COR-L47 (cell line): ENCODE measurements at places on chromosomes 4 and X.

GRCh38 chrX:74578137-74578536, 36.3 kb downstream of the RLIM start:
- DNase-seq: no peak

DNA sequence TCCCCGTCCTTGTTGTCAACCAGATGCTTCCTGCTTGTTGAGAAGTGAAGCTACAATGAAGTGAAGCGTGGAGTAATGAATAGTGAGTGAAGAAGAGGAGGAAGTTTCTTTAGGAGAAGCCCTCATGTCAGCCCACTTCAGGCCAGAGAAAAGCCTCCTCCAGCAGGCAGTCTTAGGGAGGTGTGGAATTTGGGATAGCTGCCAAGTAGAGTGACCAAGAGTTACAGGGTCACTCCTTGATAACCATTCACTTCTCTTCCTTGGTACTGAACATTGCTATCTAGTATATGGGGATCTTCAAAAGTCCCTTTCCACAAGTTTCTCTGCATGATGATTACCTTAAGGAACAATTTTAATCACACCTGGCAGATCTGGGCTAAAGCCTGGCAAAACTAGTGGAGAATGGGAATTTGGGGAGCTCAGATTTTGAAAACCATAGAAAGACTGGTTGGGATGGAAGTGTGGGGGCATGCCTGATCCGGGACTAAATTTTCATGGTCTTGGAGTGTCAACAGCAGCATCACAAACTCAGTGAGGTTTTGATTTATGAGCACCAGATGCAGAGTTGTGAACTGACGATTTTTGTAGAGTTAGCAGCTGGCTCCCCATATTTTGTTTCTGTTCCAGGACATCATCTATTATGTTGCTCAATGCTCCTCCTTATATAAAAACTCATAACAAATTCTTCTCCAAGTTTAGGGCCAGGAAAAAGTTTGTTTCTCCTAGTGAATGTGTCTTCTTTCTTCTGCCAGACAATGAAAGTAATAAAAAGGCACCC, 53.1 kb downstream of the IGSF1 start:
- DNase-seq: no peak

- no peak for DNase-seq
Measured at GRCh38 chr4:161577579-161578301, 586.1 kb downstream of the FSTL5 start.

DNA sequence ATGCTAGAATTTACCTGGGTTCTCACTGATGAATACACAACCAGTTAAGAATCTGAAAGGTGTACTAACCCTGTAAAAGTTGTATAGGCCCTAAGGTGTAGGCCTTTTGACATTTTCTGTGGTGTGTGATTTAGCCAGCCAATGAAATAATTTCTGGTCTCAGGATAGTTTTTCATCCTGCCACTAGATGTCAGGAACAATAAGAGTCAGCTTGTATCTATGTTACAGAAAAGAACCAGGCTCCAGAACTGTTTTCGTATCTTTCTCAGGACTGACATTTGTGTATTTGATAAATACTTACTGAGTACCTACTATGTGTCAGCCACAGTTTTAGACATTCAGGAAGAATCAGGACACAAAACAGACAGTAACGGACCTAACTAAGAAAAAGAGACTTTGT, 673.6 kb upstream of the TENM3 start:
- peak; percentile 32 for DNase-seq

DNA sequence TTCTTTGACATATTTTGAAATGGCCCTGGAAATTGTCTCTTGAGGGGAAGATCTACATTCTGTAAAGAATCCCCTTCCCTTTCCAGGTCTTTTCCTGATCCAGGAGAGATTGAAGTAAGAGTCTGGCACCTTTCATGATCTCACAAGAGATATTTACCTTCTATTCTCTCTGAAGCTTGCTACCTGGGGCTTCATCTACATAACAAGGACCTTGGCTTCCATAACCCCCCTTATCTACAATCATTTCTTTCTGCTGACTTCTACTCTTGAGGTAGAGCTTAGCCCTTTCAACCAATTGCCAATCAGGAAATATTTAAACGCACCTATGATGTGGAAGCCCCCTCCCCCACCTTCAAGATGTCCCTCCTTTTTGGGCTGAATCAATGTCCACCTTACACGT, 383.7 kb upstream of the MAGEB18 start:
- no peak for DNase-seq

DNA sequence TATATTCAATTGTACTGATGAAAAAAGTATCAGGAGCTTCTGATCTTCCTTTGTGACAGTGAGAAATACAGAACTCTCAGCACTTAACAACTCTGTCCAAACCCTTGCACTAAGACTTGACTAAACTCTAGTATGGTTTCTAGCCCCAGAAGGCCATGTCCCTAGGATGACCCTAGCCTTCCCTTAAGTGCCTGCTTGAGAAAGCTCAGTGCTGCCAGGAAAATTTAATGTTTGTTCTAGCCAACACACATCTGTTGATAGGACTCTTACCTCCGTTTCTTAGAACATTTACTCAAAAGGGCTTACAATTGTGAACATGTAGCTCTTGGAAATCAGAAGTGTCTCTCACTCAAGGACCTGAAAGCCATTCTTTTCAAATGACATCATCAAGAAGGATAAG, 1055.2 kb upstream of the FTHL17 start:
- DNase-seq: no peak

GRCh38 chr4:6917461-6918271, 8.0 kb downstream of the TBC1D14 start:
- peak; percentile 98 for DNase-seq

- no peak for DNase-seq
Measured at GRCh38 chr4:148434075-148434773, 8.0 kb downstream of the NR3C2 start.

DNA sequence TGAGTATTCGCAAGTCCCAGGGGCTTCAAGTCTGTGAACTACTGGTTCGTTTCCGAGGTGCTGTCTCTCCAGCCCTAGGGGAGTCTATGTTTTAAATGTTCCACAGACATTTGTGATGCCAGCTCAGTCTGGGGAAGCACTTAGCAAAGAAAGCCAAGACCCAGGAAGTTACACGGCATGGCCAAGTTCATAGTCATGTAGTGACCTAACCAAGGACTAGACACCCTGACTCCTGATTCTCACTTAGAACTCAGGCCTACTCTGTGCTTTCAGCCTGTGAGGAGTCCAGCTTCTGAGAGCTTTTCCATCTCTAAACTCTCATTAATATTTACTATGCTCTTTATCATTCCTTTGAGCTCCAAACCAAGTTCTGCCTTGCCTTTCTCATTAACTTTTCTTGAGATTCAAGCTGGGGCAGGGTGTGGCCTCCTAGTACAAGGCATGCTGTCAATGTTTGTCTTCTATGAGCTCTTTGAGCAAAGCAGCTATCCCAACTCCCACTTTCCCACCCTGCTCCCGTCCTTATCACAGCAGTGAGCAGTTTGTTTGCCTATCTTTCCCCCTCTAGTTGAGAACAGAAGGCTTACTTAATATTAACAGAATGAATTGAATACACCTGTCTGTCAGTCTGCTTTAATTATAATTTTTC, 105.4 kb upstream of the FAM9C start:
- DNase-seq: no peak

DNA sequence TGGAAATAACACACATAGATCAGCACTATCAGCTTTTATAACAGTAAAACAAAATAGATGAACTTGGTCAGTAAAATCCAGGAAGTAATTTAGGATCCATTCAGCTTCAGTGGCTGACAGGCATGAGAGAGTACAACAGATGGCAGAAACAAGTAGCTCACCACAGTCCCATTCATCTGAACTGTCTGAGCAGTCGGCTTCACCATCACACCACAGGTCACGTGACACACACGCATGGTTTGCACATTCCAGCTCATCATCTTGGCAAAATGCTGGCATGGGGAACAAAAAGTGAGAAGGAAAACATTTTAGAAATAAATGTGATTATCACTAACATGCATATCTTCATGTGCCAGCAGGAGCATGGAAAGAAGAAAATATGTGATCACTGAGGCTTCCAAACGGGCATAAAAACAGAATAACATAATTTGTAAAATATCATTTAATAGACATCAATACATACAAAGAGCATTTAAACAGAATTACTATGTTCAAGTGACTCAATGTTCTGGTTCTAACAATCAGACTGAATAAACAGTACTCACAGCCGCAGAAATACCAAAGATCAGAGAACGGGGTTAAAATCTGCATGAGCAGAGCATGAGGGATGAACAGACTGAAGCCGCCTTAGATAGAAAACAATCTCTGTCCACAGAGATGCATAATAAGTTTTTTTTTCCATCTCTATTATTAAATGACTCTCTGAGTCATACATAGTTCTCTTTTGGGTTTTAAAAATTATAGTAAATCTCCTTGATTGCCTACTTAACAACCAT, 158.1 kb downstream of the ATP10D start:
- DNase-seq: no peak

DNA sequence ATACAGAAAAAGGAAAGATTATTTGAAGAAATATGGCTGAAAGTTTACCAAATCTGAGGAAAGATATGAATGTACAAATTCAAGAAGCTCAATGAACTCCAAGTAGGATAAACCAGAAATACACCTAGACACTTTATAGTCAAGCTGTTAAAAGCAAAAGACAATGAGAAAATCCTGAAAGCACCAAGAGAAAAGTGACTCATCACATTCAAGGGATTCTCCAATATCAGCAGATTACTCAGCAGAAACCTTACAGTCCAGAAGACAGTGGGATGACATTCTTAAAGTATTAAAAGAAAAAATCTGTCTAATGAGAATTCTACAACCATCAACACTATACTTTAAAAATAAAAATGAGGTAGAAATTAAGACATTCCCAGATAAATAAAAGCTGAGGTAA, 223.8 kb upstream of the ZCCHC13 start:
- DNase-seq: no peak

DNA sequence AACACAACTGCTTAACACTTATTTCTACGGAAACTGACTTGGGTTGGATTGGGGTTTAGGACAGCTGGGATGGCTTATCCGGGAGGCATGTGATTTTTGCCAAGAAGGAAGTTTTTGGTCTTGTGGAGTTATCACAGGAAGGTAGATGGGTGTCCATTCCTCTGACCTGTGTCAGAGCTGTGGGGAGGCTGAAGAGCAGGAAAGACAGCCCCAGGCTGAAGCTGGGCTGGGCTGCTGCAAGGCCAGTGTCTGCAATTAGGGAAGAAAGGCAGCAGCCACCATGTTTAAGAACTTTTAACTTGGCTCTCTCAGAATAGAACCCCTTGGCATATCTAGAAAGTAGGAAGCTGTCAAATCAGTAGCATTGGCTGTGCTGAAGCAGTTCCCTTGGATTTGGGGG, 42.3 kb downstream of the CCNG2 start:
- no peak for DNase-seq

- DNase-seq: no peak
Measured at GRCh38 chr4:87584222-87584908, 24.0 kb upstream of the DSPP start.

DNA sequence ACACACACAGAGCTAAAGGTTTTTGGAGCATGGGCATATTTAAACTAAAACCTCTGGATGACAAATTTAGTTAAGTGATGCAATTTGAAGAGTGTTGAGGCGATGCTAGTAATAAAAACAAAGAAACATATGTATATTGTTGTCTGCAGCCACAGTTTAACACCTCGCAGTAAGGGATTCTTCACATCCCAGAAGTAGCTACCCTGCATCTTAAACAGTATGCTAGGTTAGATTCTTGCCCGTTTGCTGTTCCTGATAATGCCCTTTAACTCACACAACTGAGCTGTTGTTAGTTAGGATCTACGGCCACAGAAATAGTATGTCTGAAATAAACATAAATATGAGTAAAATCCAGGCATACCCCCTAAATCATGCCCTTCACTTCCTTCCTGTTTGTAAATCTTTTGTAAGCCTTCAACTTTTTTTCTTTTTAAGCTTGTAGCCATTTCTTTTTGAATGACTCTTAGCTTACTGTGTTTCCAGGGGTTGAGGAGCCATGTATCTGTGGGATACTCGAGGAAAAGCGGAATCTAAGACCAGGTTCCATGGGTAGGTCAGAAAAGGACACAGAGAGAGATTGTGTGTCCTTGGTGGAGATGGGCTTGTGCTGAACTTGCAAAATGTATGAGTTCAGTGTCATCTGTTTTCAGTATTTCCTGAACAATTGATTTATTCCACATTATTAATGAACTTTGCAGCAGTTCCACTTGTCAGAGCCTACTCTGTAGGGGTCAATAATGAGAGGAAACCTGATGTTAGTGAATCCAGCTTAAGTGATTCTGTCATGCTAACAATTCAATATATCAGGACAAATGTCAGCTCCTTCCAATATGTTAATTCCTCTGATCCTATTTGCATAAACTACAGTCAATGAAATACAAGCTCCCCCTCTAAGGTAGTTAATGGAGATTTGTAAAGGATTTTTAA, 349.6 kb downstream of the GPAT3 start:
- DNase-seq: no peak

DNA sequence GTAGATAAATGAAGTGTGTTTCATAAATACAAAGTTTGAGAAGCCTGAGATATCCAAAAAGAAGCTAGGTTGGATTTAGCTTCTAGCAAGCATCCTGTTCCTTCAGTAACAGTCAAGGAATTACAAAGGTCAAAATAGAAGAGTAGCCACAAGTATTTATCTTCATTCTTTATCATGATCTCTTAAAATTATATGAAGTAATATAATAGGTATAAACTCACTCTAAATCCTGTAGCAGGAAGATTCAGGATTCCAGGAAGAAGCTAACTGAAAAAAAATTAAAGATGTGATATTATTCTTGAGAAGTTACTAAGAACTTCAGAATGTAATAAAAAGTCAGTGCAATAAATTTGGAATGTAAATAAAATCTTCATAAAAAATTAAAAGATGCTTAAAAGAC, 31.1 kb upstream of the RXFP1 start:
- DNase-seq: no peak

DNA sequence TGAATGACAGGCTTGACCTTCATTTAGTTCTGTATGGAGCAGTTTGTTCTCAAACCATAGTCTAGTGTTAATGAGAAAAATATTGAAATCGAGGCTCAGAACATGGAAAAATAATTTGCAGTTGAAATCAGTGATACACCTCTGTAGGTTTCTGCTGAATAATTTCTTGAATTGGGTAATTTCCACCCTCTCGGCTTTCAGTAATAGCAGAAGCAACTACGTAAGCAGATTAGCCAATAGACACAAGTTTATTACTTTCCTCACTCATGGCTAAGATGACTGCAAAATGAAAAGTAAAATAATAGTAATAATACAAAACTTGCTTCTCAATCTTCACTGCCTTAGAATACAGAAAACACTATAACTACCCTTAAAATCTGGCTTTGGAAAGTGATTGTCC, 46.0 kb downstream of the USP38 start:
- DNase-seq: no peak

- DNase-seq: no peak
Measured at GRCh38 chr4:4696530-4696929, 154.7 kb upstream of the STX18 start.

DNA sequence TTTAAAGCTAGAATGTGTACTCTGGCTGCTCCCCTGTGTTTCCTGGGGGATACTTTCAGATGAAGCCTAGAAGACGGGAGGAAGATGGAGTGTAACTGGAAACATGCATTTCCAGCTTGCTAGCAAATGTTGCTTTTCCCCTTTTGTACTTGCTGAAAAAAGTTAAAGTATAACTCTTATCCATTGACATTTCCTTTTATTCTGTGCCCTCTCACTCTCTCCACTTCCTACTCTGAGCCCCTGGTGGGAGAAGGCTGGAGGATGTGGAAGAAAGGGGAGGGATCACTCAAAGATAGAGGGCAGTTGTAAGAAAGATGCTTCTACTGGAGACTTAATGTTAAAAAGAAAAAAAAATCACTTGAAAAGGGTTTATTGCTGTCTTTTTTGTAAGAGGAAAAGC, 396.5 kb downstream of the DTHD1 start:
- DNase-seq: no peak
